Activated CD8-positive, alpha-beta T cell treated with anti-CD3 and anti-CD28 coated beads for 36 hours (primary cell): ENCODE measurements at places on chromosomes 3 and 15. TPM values are rescaled to one million over a fixed set of nuclear protein-coding genes. Genes with fewer than 3 reads are reported as not detected.

DNA sequence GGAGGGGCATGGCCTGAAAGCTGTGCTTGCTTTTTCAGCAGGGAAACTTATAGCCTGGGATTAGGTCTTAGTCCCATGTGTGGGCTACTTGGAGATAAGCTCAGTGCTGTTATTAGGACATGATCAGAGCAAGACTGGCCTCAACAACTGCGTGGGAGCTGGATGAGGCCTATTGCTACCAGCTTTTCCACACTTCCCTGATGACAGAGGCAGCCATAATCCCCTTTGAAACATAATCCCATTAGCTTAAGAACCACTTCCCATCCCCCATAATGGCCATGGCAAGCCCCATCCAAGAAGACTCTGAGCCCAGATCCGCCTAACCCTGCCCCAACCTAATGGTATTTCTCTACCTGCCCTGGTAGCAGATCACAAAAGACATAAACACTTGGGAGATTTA, 26.6 kb upstream of the GK5 start:
- H3K36me3 ChIP-seq: no peaks in the 10 kb centered on the region
- no peak for DNase-seq
- peaks cover 4% of the 10 kb centered on the region for H3K27me3 ChIP-seq
- no peak overlapping the region for H3K27ac ChIP-seq

DNA sequence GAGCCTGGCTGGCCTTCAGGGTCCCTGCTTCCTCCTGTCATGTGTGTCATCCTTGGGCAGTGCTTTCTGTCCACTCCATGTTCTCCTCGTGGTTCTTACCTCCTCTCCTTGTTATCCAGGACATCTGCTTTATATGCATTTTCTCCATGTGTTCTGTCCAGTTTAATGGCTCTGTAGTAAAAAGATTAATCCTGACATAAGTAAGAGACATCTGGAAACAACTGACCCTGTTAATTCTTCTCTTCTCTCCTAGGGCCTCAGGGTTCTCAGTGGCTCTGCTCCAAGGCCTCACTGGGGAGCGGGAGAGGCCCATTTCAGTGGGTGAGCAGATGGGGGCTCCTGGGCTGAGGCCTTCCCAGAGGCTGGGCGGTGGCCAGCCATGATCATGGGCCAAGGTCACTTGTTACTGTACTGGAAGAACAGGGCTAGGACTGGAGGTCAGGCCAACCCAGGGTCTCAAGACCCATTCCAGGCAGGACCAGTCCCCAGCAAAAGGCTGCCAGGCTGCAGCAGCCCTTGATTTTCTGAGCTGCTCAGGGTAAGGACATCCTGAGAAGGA, 20.2 kb upstream of the CDCP1 start:
- H3K27me3 ChIP-seq: peaks cover 2% of the 10 kb centered on the region
- H3K36me3 ChIP-seq: no peaks in the 10 kb centered on the region
- no peak overlapping the region for H3K27ac ChIP-seq
- H3K4me3 ChIP-seq: no peak overlapping the region
- no peak for DNase-seq

DNA sequence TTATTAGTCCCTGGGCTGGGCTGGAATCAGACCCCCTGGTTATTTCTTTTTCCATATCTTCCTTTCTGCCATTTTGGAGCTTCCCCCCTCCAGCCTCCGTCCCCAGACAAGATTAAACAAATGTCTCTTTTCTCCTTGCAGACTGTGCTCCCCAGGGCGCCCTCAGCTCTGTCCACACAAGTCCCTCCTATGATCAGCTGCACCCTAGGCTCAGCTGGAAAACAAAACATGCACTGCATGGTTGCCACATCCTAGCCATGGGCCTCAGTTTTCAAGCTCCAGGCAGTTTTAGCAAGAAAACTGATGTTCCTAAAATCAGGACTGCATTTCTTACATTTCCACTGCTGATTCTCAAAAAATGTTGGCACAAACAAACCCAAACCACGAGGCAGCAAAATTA, 23.5 kb upstream of the RFTN1 start:
- no peak overlapping the region for H3K4me3 ChIP-seq
- H3K27me3 ChIP-seq: peaks cover 11% of the 10 kb centered on the region
- H3K27ac ChIP-seq: no peak overlapping the region
- no peak for DNase-seq

Gene ZBED2
- total RNA-seq: 235 TPM

DNA sequence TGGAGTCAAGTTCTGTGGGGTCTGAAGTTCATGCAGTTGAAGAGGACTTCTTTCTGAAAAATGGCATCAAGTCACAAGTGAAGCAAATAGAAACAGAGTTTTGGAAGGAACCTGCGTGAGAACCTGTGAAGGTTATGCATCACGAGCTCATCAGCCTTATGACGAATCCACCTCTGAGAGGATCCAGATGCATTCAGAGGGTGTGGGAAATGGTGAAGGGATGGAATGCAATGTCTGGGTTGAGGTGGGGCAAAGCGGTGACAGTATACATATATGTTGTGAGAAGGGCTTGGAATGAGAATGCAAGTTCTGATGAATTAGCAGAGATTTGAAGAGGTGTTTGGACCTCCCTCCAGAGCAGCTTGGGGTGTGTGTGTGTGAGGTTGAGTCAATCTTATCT, 382.1 kb upstream of the TBL1XR1 start:
- no peaks in the 10 kb centered on the region for H3K36me3 ChIP-seq
- DNase-seq: no peak
- no peak overlapping the region for H3K27ac ChIP-seq
- no peaks in the 10 kb centered on the region for H3K27me3 ChIP-seq

Gene STRC
- 0.72 TPM for total RNA-seq

GRCh38 chr15:63299943-63300575, 22.7 kb downstream of the APH1B start:
- no peaks in the 10 kb centered on the region for H3K27me3 ChIP-seq
- H3K27ac ChIP-seq: no peak overlapping the region
- H3K4me3 ChIP-seq: no peak overlapping the region
- H3K4me1 ChIP-seq: peaks cover 17% of the 10 kb centered on the region
- H3K36me3 ChIP-seq: peaks cover 6% of the 10 kb centered on the region
- DNase-seq: no peak

- no peak overlapping the region for H3K4me3 ChIP-seq
- H3K36me3 ChIP-seq: no peaks in the 10 kb centered on the region
- peaks cover 4% of the 10 kb centered on the region for H3K27me3 ChIP-seq
Observed at GRCh38 chr3:149386299-149386606, 8.8 kb upstream of the TM4SF1 start.

Gene CLEC3B
- total RNA-seq: not detected

Gene EFCAB12
- 0.65 TPM for total RNA-seq

Gene AMOTL2
- total RNA-seq: not detected

GRCh38 chr3:64852738-64853137, 164.9 kb upstream of the ADAMTS9 start:
- no peaks in the 10 kb centered on the region for H3K27me3 ChIP-seq
- H3K4me3 ChIP-seq: no peak overlapping the region
- H3K27ac ChIP-seq: no peak overlapping the region
- H3K36me3 ChIP-seq: no peaks in the 10 kb centered on the region

Gene GPR87
- not detected for total RNA-seq

Gene INKA1
- 2.8 TPM for total RNA-seq

- DNase-seq: no peak
- no peaks in the 10 kb centered on the region for H3K4me1 ChIP-seq
- peaks cover 25% of the 10 kb centered on the region for H3K36me3 ChIP-seq
- H3K27me3 ChIP-seq: no peaks in the 10 kb centered on the region
- H3K4me3 ChIP-seq: no peak overlapping the region
Observed at GRCh38 chr3:122546151-122546550, 17.9 kb downstream of the PARP9 start.

- H3K36me3 ChIP-seq: no peaks in the 10 kb centered on the region
- no peak overlapping the region for H3K27ac ChIP-seq
- no peaks in the 10 kb centered on the region for H3K4me1 ChIP-seq
- no peak overlapping the region for H3K4me3 ChIP-seq
- H3K27me3 ChIP-seq: peaks cover 1% of the 10 kb centered on the region
- DNase-seq: no peak
Observed at GRCh38 chr3:9339761-9340471, 22.9 kb upstream of the THUMPD3 start.
